ENCODE measurements at places on chromosomes 12 and 14.

- H3K36me3 ChIP-seq: no peaks in the 10 kb centered on the region
- H3K27me3 ChIP-seq: no peaks in the 10 kb centered on the region
- peak overlapping the region; percentile 76 for H3K27ac ChIP-seq
- H3K4me1 ChIP-seq: peaks cover 30% of the 10 kb centered on the region
Measured at GRCh38 chr12:26833743-26834490, 923 bp upstream of the ITPR2 start.

GRCh38 chr14:55938249-55938791 is 179.9 kb upstream of the PELI2 start:
- DNase-seq: no peak
- no peak overlapping the region for H3K27ac ChIP-seq
- H3K4me1 ChIP-seq: no peaks in the 10 kb centered on the region
- H3K27me3 ChIP-seq: no peaks in the 10 kb centered on the region

- no peak overlapping the region for H3K27ac ChIP-seq
- H3K36me3 ChIP-seq: no peaks in the 10 kb centered on the region
- no peak for DNase-seq
- no peak overlapping the region for H3K4me3 ChIP-seq
- H3K4me1 ChIP-seq: no peaks in the 10 kb centered on the region
- H3K27me3 ChIP-seq: no peaks in the 10 kb centered on the region
Measured at GRCh38 chr12:59118356-59118755, 198.1 kb upstream of the LRIG3 start.

- H3K27ac ChIP-seq: no peak overlapping the region
- no peaks in the 10 kb centered on the region for H3K36me3 ChIP-seq
- no peak for DNase-seq
- no peaks in the 10 kb centered on the region for H3K4me1 ChIP-seq
Measured at GRCh38 chr12:90622431-90622830, 332.5 kb downstream of the CCER1 start.

All from adrenal gland (tissue), 19 donors.